ENCODE measurements at places on chromosomes 11 and 22.

- no peak for DNase-seq
Observed at GRCh38 chr22:46595545-46595944, 24.6 kb upstream of the GRAMD4 start.

- DNase-seq: no peak
Observed at GRCh38 chr11:35334385-35335090, 84.8 kb downstream of the SLC1A2 start.

- no peak for DNase-seq
Observed at GRCh38 chr11:118843565-118843964, 40.1 kb upstream of the CXCR5 start.

GRCh38 chr22:22044153-22044552 lies 61.6 kb upstream of the TOP3B start:
- no peak for DNase-seq

DNA sequence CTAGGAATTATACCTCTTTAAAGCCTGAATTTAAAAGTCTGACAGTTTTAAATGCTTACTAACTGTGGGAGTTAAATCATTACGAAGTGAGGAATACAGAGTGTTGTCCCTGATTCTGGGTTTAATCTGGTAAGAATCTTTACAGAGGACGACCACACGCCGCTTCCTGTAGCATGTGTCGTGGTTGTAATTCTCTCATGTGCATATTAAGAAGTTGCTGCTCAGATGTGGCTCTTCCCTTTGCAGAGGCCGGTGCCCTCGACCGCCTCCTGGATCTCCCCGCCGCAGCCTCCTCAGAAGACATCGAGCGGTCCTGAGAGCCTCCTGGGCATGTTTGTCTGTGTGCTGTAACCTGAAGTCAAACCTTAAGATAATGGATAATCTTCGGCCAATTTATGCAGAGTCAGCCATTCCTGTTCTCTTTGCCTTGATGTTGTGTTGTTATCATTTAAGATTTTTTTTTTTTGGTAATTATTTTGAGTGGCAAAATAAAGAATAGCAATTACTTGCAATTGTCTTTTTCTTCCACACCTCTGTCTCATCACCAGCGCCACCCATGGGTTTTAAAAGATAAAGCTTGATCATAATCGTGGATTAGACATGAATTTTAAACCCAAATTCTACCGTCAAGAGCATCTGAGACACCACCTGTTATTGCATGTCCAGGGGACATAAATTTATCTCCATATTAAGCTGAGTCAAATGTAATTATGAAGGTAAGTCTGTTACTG lies 6.5 kb downstream of the GAL start:
- DNase-seq: no peak

- no peak for DNase-seq
Observed at GRCh38 chr11:108838102-108838791, 173.4 kb downstream of the DDX10 start.

DNA sequence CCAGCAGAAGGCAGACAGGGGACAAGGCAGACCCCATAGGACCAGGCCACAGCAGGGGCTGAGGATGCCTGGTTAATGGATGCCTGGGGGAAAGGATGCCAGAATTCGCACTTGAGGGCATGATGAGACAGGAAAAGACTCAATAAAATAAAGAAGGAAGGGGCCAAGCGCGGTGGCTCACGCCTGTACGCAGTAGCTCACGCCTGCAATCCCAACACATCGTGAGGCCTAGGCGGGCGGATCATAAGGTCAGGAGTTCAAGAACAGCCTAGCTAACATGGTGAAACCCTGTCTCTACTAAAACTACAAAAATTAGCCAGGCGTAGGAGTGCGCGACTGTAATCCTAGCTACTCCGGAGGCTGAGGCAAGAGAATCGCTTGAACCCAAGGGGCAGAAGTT lies 9.8 kb downstream of the APOBEC3D start:
- DNase-seq: no peak
